Daoy (cell line): ENCODE measurements at places on chromosomes 3 and 15.

GRCh38 chr3:98730886-98731537 lies 32.1 kb upstream of the ST3GAL6 start:
- DNase-seq: no peak

DNA sequence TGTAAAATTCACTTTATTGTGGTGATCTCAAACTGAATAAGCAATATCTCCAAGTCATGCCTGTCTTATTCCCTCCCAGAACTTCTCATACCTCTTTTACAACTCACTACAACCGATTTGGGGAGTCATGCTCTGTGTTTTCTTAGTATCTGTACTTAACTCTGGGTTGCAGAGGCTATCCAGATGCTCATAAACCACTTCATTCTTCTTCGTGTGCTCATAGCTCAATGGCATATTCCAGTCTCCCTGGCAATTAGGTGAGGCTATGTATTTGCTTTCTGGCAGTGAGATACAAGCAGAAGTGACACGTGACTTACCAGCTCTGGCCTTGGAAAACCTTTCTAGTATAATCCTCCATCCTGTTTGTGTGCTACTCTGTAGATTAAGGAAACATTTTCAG lies 360.9 kb downstream of the ZNF385D start:
- no peak for DNase-seq

DNA sequence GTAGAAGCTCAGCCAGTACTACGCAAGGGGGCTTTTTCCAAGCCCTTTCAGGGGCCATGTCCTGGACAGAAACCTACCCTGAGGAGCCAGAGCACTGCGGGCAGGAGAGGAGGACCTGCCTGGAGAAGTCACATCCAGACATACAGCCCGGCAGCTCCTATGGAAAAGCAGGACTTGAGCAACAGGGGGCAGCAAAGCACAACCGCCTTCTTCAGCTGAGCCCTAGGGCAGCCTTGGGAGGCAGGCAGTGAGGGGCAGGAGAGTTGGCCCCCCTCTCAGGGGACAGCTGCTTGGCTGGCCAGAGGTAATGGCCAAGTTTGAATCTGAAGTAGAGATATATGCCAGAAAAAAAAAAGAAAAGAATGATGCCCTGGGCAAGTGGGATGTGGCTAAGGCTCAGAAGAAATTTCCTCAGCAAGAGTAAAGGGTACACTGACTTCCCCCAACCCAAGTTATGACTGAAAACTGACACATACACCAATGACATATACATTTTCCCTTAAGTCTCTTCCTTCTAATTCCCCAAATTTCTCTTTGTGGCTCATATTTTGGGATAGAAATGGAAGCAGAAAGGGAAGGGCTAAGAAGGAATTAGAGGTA lies 56.9 kb downstream of the CYP19A1 start:
- peak; percentile 78 for DNase-seq

GRCh38 chr3:25151281-25151902 lies 276.7 kb upstream of the RARB start:
- DNase-seq: peak; percentile 35

DNA sequence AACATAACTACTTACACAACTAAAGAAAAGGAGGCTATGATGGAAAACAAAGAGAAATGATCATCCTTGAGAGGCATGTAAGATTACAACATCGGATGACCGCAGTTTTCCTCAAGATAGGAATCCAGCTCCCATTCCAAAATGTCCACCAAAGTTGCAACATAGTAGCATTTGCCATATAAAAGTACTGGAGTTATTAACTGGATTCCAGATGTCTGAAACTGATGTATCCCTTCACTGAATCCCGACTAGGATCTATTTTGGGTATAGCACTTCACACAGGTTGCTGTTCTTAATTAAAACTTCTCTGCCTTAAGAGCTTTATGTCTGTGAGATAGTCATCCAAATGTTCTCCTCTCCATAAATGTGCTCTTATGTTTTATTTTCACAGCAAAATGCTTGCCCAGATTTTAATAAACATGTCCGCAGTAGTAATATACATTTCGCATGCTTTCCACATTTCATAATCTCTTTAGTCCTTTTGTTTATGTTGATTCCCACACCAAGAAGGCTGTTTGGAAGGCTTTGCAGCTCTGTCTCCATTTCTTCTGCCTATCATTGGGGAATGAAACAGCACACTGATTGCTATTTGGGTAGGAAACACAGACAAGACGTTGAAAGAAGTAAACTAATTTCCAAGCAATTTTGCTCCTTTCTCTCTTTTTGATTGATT lies 716.5 kb upstream of the CFAP20DC start:
- no peak for DNase-seq

DNA sequence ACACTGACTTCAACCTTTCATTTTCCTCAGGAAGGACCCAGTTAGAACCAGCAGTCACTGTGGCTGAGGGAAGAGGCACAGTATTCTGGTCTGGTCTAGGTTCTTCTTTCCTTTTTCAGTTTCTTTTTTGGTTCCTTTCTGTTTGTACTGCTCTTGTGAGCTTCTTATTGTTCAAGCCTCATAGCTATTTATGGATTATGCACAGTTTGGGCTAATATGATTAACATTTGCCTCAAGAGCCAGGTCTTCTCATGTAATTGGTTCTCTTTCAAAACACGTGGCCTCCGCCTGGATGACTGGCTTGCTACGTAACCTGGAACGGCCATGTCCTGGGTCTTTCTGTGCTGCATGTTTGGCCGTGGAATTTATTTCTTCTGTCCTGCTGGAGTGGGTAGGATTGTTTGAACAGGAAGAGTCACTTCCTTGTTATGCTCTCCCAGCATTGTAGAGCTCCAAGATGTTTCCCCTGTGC lies 43.3 kb downstream of the RBMS3 start:
- peak; percentile 80 for DNase-seq

DNA sequence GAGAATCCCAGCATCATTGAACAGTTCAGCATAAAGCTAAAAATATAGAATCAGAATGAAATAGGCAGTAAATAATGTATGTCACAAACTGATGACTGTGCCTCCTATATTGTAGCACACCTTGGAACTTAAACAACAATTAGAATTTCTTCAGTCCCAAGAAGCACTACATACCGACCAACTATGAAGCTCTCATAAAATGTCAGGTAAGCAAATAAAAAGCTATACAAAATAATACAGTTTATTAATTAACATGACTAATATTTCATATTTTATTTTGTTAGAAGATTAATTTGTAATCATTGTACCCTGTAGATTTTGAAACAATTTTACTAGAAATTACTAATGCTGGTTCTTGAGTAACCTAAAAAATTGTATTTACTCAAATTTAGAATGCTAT lies 85.1 kb upstream of the GK5 start:
- DNase-seq: no peak

GRCh38 chr3:111853068-111853467 lies 6.0 kb upstream of the PHLDB2 start:
- no peak for DNase-seq

- peak; percentile 67 for DNase-seq
Observed at GRCh38 chr3:125602752-125603649, 7.7 kb upstream of the OSBPL11 start.

GRCh38 chr3:105999856-106000255 lies 131.0 kb upstream of the CBLB start:
- no peak for DNase-seq

- DNase-seq: peak; percentile 27
Observed at GRCh38 chr3:168467115-168467714, 371.5 kb upstream of the GOLIM4 start.
